ENCODE measurements at places on chromosomes 12 and 14.

DNA sequence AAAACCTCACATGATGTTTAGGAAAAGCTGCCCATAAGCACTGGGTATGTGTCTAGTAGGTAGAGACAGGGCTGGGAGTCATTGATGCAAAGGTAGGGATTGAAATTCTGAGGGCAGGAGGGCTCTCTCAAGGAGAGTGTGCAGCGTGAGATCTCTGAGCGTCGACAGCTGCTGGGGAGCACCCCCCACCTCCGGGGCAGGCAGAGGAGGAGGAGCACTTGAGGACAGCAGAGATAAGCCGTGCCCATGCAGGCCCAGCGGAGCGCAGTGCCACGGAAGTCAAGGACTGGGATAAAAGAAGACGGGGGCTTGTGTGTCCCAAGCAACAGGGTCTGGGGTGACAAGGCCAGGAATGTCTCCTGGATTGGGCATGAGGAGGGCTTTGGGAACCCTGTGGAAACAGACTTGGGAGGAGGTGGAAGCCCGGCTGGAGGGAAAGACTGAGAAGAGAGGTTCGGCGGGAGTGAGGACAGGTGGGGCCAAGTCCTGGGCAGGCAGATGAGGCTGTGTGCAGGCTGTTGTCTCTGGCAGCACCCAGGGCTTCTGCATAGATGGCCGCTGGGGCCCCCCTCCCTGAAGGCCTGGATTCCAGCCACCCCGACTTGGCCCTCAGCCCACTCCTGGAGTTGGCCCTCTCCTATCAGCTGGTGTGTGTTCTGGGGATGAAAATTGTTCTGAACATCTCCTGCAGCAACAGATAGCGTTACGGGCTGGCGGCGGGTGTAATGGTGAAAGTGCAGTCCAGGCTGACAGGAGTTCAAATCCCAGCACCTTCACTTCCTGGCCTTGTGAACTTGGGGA lies 1.9 kb downstream of the CACNA2D4 start:
- no peak for DNase-seq

DNA sequence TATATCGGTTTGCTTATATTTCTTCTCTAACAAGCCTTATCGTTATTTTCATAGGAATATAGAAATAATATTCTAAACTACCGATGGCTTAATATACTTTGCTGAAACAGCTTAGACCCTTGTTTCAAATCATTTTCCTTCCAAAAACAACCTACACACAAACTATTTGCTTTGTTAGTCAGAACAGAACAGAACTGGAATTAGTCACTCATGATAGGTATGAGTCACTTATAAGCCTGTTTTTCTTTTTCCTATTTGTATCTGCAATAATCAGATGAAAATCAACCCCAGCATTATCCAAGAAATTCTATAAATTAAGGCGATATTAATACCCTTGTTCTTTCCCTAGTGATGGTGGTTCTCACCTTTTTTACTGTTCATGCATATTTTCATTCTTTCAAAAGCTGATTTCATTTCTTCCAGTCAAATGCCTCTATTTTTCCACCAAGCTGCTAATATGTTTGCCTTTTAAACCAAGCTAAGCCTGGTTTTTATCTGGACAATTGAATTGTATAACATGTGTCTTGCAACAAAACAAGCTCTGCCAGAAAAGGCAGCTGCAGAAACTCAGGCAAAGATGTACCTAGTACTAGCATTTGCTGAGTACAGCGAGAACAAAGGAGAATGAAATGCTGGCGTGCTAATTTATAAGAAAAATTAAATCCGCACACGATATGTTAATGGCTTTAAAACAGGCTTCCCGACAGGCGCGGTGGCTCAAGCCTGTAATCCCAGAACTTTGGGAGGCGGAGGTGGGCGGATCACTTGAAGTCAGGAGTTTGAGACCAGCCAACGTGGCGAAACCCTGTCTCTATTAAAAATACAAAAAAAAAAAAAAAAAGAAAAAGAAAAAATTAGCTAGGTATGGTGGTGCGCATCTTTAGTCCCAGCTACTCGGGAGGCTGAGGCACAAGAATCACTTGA lies 1418.2 kb downstream of the AACS start:
- DNase-seq: no peak

DNA sequence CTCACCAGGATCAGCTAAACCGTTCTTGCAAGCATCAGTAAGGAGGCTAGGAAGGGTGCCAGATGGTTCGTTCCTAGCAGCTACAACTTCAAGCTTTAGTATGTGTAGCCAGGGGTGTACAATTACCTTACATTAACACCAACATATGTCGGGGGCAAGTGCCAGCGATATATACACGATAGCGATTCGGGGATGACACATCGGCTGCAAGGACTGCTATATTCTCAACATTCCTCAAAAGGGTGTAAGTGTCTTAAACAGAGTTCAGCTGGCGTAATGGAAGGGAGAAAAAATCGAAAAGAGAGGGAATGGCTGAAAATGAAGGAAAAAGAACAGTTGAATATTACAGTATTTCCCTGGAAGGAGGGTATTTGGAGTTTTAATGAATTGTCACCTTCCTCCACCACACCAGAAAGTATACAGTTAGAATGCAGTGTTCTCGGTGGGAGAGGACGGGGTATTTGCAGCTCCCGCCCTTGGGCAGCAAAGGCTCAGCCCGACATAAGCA lies 545 bp downstream of the LIMA1 start:
- DNase-seq: no peak

DNA sequence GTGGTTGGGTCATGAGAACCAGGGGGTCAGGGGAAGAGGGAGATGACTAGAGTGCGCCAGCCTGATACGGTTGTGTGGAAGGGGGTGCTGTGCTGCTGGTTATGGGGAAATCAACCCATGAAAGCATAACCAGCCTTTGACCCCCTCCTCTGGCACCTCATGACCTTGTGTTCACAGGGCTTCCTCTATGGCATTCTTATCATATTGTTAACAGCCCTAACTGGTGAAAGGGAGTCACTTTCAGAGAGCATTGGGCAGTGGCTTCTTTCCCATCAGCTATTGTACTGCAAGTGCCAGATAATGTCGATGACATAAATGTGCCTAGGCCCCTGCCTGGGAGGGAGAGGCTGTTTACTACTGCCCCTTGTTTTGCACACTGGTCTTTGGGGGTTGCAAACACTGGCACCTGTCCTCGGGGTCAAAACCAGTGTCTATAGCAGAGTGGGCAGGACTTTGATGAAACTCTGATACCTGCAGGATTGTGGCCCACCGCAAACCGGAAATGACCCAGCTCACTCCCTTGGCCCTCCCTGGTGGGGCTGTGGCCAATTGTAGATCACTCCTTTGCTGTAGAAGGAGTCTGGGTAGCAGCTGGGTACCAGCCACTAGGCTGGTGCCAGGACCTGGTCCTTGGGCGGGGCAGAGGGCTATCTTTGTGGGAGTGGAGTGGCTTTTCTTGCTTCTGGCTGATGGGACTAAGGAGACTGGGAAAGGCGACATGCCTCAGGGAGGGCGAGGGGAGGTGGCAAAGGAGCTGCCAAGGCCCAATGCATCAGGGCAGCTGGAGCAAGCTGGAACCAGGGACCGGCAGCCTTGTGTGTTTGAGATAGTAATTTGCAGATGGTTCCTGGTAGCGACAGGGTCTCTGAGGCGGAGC lies 634 bp upstream of the TMEM63C start:
- no peak for DNase-seq

All from T-helper 17 cell (primary cell).